HEK293T (cell line): ENCODE measurements at places on chromosomes 7 and 10.

DNA sequence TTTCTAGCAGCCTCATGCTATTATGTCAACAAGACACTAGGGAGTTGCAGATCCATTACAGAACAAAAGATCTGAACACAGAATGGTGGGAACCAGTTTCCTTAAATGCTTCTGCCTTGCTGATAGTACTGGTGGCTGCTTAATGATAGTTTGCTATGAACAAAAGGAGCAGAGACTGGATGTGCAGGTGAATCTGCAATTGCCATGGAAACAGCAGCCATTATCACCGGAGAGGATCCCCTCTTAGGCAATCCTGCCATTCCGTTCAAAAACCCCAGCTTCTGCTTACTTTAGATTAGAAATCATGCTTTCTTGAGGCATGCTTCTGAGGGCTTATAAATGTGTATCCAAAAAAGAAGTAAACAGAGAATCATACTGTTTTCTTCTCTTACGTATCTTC, 80.0 kb upstream of the PRKAR2B start:
- DNase-seq = no peak

DNA sequence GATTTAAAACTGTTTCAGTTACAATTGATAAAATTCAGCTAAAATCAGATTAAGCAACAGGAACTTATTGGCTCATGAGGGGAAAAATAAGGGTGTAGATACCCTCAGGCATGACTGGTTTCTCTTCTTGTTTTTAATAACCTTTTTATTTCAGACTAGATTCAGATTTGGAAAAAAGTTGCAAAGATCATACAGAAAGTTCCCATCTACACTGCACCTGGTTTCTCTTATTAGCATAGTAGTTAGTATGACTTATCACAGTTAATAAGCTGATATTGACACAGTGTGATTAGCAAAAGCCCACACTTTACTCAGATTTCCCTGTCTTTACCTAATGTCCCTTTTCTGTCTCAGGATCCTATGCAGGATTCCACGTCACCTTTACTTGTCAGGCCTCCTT, 53.3 kb downstream of the HTR5A start:
- DNase-seq = no peak

GRCh38 chr7:122626785-122627184, 72.1 kb downstream of the RNF133 start:
- DNase-seq = no peak

- DNase-seq = no peak
Measured at GRCh38 chr10:59991117-59991516, 84.8 kb upstream of the CCDC6 start.

- DNase-seq = no peak
Measured at GRCh38 chr7:10429511-10429910, 544.2 kb upstream of the PHF14 start.

DNA sequence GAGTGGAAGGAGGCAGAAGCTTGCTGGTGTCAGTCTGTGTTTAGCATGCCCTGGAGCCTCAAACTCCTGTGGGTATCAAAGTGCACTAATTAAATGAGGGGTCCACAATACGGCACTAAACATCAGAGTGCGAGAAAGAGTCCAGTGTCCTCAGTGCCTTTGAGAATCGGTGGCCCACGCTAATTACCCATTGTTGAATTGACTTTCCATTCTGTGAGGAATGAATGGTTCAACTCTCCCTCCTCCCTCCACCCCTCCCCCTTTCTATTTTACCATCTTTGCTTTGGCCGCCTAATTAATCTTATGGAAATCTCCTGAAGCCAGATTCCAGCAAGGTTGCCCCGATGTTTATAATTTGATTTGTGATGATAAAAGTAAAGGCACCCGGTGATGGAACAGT, 217.8 kb downstream of the TFEC start:
- no peak for DNase-seq

- DNase-seq = no peak
Measured at GRCh38 chr7:141406347-141406746, 144.9 kb upstream of the AGK start.

GRCh38 chr7:80362010-80362618, 149.8 kb downstream of the GNAT3 start:
- no peak for DNase-seq

DNA sequence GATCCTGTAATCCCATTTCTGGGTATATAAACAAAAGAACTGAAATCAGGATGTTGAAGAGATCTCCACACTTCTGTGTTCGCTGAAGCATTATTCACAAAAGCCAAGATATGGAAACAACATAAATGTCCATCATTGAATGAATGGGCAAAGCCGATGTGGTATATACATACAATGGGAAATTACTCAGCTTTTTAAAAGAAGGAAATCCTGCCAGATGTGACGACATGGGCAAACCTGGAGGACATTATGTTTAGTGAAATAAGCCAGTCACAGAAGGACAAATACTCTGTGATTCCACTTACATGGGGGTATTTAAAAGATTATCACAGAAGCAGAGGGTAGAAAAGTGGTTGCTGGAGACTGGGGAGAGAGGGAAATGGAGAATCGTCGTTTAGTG, 23.9 kb upstream of the FAM107B start:
- no peak for DNase-seq

DNA sequence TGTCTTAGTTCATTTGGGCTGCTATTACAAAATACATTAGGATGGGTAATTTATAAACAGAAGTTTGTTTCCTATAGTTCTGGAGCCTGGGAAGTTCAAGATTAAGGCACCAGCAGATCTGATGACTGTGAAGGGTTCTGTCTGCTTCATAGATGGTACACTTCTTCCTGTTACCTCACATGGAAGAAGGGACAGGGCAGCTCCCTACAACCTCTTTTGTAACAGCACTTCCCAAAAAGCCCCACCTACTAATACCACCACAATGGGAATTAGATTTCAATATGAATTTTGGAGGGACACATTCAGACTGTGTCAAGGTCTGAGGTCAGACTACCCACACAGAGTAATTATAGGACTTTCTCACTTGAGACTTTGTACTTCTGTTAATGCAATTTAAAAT, 260.3 kb downstream of the ARHGAP12 start:
- no peak for DNase-seq

- DNase-seq = peak; percentile 65
Measured at GRCh38 chr7:42876182-42877068, 35.4 kb downstream of the C7orf25 start.

DNA sequence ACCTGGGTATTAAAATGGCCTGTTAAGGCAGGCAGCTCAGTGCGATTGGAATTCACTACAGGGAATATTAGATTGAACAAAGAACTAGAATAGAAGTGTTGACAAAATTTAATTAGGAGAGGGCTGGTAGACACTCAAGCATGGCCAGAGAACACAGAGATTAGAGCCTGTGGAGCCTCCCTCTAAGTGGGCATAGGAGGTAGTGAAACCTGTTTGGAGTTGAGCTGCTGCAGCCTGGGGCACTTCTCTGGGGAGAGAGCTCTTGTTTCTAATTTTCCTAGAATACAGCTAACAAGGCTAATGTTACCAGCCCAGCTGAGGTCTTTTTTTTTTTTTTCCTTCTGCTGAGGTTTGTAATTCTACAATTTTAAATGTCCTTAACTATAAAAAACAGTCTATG, 46.4 kb downstream of the TMEM168 start:
- DNase-seq = no peak

DNA sequence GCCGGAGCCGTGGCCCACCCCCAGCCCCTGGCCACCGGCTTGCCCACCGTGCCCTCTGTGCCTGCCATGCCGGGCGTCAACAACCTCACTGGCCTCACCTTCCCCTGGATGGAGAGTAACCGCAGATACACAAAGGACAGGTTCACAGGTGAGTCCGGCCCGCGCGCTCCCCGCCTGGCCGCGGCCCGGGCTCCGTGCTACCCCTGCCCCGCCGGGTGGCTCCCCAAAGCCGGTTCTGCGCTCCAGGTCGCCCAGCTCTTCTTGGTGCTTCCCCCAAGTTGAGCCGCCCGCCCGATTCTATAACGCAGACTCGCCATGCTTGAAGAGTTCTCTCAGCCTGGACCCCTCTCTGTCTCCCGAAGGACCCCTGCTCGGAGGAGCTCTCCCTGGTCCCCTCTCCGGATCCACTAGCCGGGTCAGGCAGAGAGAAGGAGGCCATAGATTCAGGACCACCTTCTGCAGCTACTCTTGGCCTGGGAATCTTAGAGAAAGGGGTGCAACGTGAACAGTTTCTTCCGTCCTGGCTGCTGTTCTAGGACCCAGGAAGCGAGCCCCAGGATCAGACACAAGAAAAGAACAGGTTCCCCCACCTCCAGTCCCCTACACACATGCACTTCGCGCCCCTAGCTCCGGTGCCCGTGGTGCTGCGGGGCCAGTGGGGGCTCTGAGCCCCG, 999 bp downstream of the TLX1 start:
- no peak for DNase-seq

GRCh38 chr10:104351919-104352318, 1.7 kb upstream of the CFAP58 start:
- no peak for DNase-seq

DNA sequence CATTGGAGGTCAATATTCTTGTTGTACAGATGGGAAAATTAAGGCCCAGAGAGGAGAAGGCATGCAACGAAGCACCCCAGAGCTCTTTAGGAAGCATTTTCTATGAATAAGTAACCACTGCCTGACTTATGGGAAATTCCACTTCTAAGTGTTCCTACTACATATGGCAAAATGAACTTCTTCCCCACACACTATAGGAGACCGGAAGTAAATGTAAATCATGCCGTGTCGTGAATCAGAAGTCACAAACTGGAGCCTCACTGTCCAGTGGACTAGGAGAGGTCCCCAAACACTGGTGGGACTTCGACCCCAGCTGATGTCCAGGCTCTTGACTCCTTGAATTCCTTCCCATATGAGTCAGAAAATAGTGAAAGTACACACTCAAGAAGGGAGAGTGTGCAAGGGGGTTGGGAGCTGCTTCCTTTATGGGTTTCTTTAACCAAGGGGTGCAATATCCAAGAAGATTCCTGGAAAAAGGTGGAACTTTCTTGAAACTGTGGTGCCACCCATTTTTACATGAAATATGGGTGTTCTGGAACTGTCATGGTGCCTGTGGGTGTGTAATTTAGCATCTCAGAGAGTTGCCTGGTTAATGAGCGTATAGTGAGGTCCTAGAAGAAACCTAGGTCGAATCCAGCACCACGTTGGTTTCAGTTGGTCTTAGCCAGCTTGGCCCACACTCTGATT, 6.7 kb downstream of the RASSF4 start:
- DNase-seq = no peak

DNA sequence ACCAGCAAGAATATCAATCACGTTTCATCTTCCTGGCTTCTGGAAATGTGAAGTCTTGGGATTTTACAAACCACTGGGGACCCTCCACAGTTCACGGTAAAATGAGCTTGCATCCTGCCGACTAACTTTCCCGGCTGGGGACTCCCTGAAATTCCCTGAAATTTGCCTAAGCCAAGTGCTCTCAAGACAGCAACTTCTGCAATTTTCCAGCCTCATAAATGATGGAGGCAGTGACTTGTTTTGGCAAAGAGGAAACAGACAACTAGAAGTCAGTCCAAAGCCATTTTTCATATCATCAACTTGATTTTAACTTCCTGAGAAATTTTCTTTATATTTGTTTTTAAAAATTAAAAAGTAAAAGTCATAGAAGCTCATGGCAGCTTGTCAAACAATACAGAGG, 212.3 kb downstream of the FANK1 start:
- no peak for DNase-seq

- no peak for DNase-seq
Measured at GRCh38 chr10:108454793-108455192, 1290.3 kb upstream of the SORCS1 start.

- DNase-seq = no peak
Measured at GRCh38 chr7:104962781-104963180, 51.2 kb upstream of the KMT2E start.

- DNase-seq = peak; percentile 38
Measured at GRCh38 chr7:98771519-98771918, 98.3 kb downstream of the TMEM130 start.

DNA sequence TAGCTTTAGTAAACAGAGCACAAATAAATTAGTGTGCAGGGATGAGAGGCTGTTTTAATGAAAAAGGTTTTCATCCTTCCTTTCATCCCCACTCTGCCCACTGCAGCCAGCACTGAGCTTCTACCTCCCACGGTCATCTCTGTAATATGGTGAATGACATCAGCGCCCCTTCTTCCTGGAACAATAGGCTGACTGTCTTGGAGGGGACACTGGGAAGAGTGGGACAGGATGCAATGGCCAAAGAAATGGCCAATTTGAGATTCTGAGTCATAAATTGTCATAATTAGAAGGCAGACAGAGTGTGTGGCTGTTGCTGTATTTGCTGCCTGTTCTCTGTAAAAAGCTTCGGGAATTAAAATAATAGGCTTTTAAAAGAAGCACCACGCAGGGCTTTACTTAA, 126.7 kb upstream of the CALN1 start:
- no peak for DNase-seq

- DNase-seq = no peak
Measured at GRCh38 chr10:3146289-3146688, 26.3 kb downstream of the PITRM1 start.
